Foreskin keratinocyte (primary cell): ENCODE measurements at places on chromosomes 13 and 19. TPM values are rescaled to one million over a fixed set of nuclear protein-coding genes. Genes with fewer than 3 reads are reported as not detected.
A peak's percentile ranks its signal among the peaks of the same experiment; 100 is the strongest.

- DNase-seq: no peak
Observed at GRCh38 chr13:81104035-81104715, 763.2 kb upstream of the SPRY2 start.

Gene PINLYP
- 16.6 and 19.5 TPM in 2 replicates for total RNA-seq

DNA sequence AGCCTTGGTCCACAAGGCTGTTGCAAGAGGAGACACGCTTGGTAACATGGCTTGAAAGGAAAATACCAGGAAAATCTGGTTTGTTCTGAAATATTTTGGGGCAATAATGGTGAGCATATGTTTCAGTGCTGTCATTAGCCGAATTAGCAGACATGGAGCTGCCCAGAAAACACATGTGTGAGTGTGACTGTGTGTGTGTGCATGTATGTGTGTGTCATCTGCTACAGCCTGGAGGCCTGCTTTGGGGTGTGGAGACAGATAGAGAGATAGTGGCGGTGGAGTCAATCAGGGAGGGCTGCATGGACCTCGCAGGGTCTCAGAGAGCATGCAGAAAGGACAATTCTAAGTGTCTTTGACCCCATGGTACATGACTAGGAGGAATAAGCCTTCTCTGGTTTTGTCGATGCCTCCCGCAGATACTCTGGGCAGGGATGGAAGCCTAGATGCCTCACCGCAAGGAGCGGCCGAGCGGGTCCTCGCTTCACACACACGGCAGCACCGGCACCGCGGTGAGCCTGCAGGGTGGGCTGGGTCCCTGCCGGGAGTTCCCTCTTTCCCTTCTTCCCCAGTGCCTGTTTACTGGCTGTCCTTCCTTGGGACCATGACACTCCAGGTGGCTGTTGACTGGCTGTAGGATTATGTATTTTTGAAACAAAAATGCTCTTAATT, 3.5 kb downstream of the KCTD15 start:
- no peak for DNase-seq

Gene FXYD1
- total RNA-seq: 0.35 and 0.41 TPM in 2 replicates

GRCh38 chr13:26246154-26246553, 7.8 kb upstream of the CDK8 start:
- no peak for DNase-seq

DNA sequence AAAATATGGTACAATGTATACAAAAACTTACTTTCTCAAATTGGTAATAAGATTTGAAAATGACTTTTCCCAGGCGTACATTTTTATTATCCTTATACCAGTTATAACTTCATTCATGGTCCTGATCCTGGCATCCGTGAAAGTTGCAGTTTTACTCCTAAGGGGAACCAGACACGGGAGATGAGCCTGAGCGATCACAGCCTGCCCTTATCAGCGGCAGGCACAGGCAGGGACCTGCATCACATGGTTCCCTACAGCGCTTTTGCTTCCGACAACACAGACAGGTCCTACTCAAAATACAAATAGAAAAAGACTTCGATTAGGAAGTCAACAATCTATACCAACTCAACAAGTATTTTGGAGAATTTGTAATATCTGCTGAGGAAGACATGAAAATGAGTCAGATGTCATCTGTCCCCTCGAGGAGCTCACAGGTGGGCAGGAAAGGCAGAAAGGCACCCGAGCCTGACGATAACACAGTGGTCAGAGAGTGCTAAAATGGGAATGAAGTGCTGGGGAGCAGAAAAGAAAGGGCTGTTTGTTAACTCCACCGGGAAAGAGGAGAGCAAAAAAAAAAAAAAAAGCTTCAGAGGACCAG, 93.4 kb downstream of the ABCC4 start:
- DNase-seq: no peak

GRCh38 chr19:2043251-2043641, 7.8 kb downstream of the MKNK2 start:
- DNase-seq: no peak

DNA sequence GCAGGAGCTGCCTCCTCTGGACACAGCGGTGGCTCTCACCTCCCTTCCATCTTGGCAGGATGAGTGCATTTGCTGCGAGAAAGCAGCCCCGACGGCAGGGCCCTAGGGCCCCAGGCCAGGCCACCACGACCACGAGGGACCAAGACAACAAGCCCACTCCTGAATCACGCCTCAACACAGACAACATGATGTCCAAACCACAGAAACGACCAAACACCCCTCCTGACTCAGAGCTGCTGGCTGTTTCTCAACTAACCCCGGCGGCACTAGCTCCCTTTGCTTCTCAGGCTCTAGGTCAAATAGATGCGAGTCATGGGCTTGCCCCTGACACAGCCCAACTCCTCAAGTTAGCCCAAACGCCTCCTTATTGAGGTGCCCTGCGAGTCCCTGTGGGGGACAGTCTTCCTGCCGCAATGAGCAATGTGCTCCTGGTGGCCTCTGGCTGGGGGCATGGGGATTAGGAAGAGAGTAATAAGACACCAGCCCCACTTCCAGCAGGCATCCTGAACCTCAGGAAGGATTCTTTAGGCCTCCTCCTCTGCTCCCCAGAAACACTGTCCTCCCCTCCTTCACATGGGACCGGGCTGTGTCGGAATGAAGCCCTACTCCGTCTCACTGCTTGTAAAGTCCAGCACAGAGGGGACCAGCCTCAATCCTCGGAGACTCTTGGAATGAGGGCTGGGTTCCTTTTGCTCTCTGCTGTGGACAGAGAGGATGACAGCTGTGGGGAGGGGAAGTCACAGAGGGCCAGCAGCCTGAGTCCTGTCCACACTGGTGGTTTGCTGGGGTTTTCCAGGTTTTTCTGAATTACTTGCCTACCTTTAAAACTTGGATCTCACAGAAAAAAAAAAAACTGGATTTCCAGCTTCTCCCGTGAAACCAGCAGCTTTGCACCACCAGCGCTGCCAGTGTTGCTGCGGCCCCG, 6.9 kb upstream of the ATF5 start:
- DNase-seq: no peak

Gene ZNF227
- total RNA-seq: 9.6 and 9.9 TPM in 2 replicates

- no peak for DNase-seq
Observed at GRCh38 chr19:39444598-39445195, 685 bp upstream of the SUPT5H start.

- DNase-seq: no peak
Observed at GRCh38 chr19:23718802-23719201, 31.8 kb upstream of the ZNF675 start.

Gene CBLC
- 40.5 and 44.8 TPM in 2 replicates for total RNA-seq

Gene CABP5
- not detected in 2 replicates for total RNA-seq

Gene C19orf85
- not detected in 2 replicates for total RNA-seq

Gene GSX1
- not detected in 2 replicates for total RNA-seq

Gene RDH8
- total RNA-seq: not detected in 2 replicates

Gene ABHD13
- total RNA-seq: 7.0 TPM in 2 replicates

Gene SGCG
- not detected in 2 replicates for total RNA-seq

DNA sequence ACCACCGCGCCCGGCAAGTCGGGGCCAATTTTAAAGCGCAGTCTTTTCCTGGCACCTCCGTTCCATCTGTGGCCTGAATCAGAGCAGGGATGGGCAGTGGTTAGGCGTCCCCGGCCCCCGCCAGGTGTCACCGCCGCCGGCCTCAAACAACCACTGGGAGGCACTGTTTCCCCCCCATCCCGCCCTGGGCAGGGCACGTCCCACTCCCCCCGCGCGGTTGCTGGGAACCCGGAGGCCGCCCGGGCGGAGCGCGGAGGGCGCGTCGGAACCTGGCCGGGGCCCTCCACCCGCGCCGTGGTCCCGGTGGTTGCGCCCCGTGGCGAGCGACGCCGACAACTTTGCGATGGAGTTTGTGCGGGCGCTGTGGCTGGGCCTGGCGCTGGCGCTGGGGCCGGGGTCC, at the start of gene GRIN3B:
Gene GRIN3B (plus strand): TSS at position 325 of the 400 bp plus-strand sequence. CDS start 19 bp downstream, at position 344.
- DNase-seq: no peak

- no peak for DNase-seq
Observed at GRCh38 chr13:49679246-49679645, 12.0 kb downstream of the EBPL start.

Gene TEX29
- total RNA-seq: not detected in 2 replicates

Gene RFC3
- 38.0 and 40.7 TPM in 2 replicates for total RNA-seq

Gene FFAR3
- total RNA-seq: not detected in 2 replicates

DNA sequence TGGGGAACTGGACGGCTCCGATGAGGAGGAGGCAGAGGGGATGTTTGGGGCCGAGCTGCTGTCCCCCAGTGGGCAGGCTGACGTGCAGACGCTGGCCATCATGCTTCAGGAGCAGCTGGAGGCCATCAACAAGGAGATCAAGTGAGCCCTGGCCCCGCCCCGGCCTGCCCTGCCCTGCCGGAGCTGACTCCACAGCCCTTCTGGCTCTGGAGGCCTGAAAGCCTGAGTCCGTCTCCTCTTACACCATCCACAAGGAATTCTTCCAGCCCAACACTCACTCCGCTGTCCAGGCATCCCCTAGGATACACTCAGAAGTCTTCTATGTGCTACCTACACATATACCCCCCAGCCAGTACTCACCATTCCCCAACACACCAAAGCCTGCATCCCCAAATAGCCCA, 17.4 kb downstream of the PPFIA3 start:
- no peak for DNase-seq

DNA sequence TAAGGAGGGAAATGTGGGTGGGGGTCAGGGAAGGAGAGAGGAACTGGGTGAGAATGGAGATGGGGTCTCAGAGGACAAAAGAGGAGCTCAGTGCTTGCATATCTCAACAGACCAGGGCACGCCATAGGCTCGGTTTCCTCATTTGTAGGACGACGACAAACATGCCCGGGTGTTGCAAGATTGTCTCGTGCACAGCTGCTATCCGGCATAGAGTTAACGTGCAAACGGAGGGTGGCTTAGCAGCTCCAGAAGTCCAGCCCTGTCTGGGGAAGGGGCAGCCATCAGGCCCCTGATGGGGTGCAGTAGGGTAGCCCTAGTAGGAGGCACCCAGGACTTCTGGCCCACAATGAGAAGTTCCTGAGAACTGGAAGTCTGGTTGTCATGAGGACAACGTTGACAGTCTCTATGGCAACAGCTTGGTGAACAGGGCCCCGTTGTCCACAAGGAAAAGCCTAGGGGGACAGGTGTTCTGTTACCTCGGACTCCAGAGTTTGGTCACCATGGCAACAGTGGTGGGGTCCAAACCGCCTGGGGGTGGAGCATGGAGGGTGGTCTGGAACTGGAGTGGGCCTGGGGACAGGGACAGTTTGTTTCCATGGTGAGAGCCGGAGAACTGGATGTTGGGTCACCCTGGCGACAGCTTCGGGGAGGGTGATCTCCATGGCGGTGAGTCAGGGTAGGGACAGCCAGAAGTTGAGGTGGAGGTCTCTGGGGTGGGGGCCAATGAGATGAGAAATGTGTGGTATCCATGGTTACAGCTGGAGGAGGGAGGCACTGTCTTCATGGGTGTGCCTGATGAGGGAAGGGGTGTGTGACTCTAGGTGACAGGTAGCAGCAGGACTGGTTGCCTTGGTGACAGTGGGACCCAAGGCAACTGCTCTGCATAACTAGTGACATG, 16.8 kb downstream of the TM6SF2 start:
- peak; percentile 6 for DNase-seq

GRCh38 chr13:80035096-80035495, 305.8 kb downstream of the SPRY2 start:
- DNase-seq: no peak

DNA sequence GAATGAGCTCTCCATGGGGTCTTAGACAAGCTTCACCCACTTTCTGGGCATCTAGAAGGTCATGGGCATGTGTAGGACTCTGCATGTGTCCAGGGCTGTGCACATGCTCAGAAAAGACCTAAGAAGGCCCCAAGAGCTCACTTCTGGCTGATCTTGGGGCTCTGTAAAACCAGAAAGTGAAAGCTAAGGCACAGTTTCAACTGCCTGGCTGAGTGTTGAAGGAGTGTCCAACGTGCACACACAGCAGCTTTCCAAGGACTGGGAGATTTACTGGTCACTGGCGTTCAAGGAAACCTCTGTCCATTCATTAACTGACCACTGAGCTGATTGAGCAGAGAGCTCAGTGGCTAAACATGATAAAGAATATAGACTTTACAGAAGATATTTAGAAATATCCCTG, 137.9 kb downstream of the KATNAL1 start:
- no peak for DNase-seq

GRCh38 chr19:18896421-18896841, 473 bp upstream of the CERS1 start:
- no peak for DNase-seq

GRCh38 chr13:72556945-72557344, 170.5 kb downstream of the MZT1 start:
- DNase-seq: peak; percentile 66
